CD14-positive monocyte (primary cell): ENCODE measurements at places on chromosomes 6 and 20. TPM values are rescaled to one million over a fixed set of nuclear protein-coding genes. Genes with fewer than 3 reads are reported as not detected.

Gene LTB
- polyA plus RNA-seq, result 21.6 TPM

DNA sequence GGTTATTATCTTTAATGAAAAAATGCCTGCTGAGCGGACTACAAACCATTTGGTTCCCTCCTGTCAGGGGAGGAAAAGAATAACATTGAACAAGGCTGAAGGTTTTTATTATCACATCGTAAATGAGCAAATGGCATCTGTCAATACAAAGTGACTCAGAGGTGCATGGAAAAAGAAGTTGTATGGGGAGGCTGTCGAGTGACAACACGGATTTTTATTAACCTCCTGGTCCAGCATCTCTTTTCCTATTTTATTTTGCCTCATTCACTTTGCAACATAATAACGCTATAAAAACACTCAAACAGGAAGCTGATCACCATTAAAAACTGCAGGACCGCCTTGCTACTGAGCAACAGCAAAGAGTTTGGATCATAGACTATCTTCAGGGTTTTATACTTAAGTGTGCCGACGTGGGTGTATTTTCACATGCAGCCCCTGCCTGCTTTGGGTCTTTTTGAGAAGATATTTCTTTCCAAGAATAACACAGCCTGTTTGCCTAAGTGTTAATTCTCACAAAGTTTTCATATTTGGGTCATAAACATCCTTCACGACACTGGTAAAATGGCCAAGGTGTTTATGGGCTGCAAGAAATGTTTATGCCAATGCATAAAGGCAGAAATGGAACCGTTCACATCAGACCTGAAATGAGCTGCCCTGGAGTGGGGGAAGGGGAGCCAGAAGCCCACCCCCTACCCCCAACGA, 132.1 kb upstream of the SALL4 start:
- H3K27ac ChIP-seq, result no peak overlapping the region
- H3K4me1 ChIP-seq, result no peaks in the 10 kb centered on the region
- DNase-seq, result no peak
- no peaks in the 10 kb centered on the region for H3K36me3 ChIP-seq

GRCh38 chr6:25583099-25583498, 68.9 kb upstream of the SCGN start:
- H3K4me3 ChIP-seq, result no peak overlapping the region
- H3K27me3 ChIP-seq, result no peaks in the 10 kb centered on the region
- no peak overlapping the region for H3K27ac ChIP-seq
- no peak for DNase-seq
- H3K36me3 ChIP-seq, result no peaks in the 10 kb centered on the region
- no peaks in the 10 kb centered on the region for H3K4me1 ChIP-seq

DNA sequence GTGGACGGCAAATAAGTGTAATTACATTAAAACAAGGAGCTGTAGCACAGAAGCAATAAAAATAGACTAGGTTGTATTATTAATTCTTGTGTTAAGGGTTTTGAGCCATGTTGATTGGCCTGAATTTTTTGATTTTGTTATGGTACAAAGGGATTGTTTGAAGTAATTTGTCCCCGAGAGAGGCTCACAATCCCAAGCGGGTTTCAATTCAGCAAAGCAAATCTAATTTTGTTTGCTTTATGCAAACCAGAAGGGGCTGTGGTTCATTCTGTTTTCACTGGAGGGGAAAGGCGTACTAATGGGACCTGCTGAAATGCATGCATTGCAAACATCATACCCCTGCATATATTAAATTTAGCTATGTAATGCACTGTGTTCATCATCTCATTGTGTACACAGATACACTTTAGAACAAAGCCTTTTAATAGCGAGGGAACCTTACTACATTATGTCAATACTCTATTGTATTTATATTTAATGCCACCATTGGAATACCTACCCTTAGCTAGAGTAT, 379.5 kb upstream of the POU3F2 start:
- no peak overlapping the region for H3K4me3 ChIP-seq
- no peaks in the 10 kb centered on the region for H3K27me3 ChIP-seq
- H3K4me1 ChIP-seq, result no peaks in the 10 kb centered on the region
- no peak for DNase-seq
- no peaks in the 10 kb centered on the region for H3K36me3 ChIP-seq

GRCh38 chr6:107689951-107690642, 134.0 kb downstream of the SCML4 start:
- no peak for DNase-seq
- no peak overlapping the region for H3K27ac ChIP-seq
- no peaks in the 10 kb centered on the region for H3K4me1 ChIP-seq
- no peaks in the 10 kb centered on the region for H3K27me3 ChIP-seq
- H3K36me3 ChIP-seq, result no peaks in the 10 kb centered on the region
- H3K4me3 ChIP-seq, result no peak overlapping the region

Gene RAET1G
- polyA plus RNA-seq, result not detected in 2 replicates

- no peaks in the 10 kb centered on the region for H3K36me3 ChIP-seq
- H3K27ac ChIP-seq, result no peak overlapping the region
- H3K27me3 ChIP-seq, result no peaks in the 10 kb centered on the region
- DNase-seq, result no peak
These were observed 177.5 kb upstream of the CST7 start for GRCh38 chr20:24771542-24772061.

Gene ULBP3
- polyA plus RNA-seq, result 0.08 TPM in 1 of 2 replicates, not detected in the other

- H3K27me3 ChIP-seq, result no peaks in the 10 kb centered on the region
- DNase-seq, result no peak
- no peak overlapping the region for H3K27ac ChIP-seq
These were observed 63.3 kb upstream of the CARMIL1 start for GRCh38 chr6:25215881-25216280.

Gene SYNDIG1
- polyA plus RNA-seq, result not detected in 2 replicates

- no peaks in the 10 kb centered on the region for H3K4me1 ChIP-seq
- no peaks in the 10 kb centered on the region for H3K27me3 ChIP-seq
- DNase-seq, result peak; percentile 41
- no peak overlapping the region for H3K27ac ChIP-seq
- no peak overlapping the region for H3K4me3 ChIP-seq
These were observed 52.2 kb downstream of the MARCKS start for GRCh38 chr6:113909224-113909856.
